ENCODE measurements at places on chromosomes 7 and 10.

GRCh38 chr7:19783541-19783940 is 10.1 kb upstream of the TMEM196 start:
- no peak for DNase-seq

- DNase-seq = no peak
Observed at GRCh38 chr7:47897831-47898230, 50.4 kb downstream of the PKD1L1 start.

DNA sequence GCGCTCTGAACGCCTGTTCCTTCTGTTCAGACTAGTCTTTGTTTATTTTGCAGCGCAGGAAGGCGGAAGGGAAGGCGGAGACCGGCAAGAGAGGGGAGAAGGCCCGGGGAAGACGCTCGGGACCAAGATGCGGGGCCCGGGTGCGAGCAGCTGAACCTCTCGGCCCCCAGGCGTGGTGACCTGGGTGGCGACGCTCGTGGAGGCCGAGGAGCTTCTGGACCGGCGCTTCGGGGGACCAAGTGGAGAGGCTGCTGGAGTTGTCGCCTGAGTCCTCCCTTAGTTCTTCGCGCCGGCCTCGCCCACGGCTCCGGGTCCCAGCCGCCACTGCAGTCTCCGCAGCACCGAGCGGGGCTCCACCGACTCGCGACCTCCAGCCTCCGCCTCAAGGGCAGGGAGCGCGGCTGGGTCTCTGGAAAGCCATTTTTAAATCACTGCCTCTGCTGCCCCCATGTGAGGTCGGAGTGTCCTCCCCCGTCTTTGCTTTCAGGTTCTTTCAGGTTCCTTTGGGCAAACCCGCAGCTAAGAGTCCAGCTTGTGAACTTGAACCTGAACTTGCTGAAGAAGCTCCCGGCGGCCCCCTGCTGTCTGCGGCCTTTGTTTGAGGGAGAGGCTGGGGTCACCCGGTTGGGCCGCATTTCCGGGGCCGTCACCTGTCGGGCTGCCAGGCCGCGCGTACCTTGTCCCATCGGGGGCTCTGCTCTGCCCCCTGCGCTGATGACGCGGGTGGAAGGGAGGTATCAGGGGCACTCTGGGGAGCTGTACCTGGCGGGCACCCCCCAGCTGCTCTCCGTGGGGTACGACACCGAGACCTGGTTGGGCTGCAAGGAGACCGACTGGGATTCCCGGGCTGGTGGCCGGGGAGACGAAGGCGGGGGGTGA is 136.0 kb downstream of the KIF20B start:
- peak; percentile 33 for DNase-seq

DNA sequence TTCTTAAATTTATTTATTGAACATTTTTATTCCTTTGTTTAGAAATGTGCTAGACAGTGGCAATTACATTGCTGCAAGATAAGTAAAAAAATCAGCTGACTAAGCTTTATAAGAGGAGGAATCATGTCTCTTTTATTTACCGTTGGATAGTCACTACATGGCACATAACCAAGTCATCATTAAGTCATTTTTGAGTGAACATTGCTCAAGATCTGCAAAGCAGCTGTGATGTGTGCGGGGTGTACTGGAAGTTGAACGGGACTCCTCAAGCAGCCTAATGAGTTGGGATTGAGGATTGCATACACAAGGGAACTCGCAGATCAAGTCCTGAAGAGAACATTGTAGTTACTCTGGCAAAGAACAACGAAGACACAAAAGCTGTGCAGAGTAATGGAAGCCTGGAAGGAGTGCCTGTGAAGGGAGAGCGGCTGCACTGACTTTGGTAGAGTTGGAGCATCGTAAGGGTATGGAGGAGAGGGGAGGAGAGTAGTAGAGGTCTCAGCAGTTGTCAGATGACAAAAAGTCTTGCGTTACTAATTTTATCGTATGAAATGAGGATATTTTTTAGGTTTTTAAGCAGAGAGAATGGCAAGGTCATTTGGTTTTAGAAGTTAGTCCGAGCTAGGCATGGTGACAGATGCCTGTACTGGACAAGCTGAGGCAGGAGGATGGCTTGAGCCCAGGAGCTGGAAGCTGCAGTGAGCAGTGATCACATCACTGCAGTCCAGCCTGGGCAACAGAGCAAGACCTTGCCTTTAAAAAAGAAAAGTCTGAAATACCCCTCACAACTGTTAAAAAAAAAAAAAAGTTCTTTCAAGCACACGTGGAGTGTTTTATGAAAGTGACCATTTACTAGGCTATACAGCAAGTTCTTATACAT is 95.1 kb downstream of the BMPR1A start:
- no peak for DNase-seq

DNA sequence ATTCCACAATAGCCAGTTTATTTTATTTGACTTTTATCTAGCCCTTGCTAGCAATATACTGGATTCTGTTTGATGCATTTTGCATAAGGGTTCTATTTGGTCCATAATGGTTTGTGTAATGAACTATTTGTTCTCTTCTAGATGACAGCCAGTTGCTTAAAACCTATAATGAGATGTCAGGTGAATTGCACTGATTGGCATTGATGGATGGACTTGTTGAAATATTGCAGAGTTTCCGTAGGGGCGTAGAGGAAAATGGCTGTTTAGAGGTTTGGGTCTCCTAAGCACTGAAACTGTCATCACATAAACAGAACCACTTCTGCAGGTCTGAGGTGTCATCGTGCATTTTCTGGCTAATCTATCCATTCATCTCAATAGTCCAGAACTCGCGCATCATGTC is 124.9 kb upstream of the HDAC9 start:
- no peak for DNase-seq
